ENCODE measurements at places on chromosomes 1 and 21. TPM values are rescaled to one million over a fixed set of nuclear protein-coding genes. Genes with fewer than 3 reads are reported as not detected.

The USH2A gene
- 0.16 TPM for total RNA-seq

DNA sequence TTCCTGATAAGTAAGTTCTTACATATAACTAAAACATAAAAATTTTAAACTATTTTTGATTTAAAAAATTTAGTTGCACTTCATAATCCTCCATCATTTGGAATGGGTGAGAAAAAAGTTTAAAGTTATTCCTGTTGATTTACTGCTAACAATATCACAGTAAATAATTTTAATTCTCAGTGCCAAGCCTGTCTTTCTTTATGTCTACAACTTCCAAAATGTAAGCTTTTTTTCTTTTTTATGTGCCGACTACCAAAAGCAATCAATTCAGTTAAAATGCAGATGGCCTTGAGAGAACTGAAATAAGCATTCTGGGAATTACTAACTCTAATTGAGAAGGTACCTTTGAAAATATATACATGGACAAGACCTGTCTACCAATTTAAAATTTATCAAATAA is 1224.3 kb upstream of the B3GALT2 start:
- H3K27me3 ChIP-seq = no peaks in the 10 kb centered on the region
- H3K27ac ChIP-seq = no peak overlapping the region
- H3K36me3 ChIP-seq = no peaks in the 10 kb centered on the region
- no peaks in the 10 kb centered on the region for H3K4me1 ChIP-seq
- DNase-seq = no peak

The OPTC gene
- total RNA-seq = not detected

DNA sequence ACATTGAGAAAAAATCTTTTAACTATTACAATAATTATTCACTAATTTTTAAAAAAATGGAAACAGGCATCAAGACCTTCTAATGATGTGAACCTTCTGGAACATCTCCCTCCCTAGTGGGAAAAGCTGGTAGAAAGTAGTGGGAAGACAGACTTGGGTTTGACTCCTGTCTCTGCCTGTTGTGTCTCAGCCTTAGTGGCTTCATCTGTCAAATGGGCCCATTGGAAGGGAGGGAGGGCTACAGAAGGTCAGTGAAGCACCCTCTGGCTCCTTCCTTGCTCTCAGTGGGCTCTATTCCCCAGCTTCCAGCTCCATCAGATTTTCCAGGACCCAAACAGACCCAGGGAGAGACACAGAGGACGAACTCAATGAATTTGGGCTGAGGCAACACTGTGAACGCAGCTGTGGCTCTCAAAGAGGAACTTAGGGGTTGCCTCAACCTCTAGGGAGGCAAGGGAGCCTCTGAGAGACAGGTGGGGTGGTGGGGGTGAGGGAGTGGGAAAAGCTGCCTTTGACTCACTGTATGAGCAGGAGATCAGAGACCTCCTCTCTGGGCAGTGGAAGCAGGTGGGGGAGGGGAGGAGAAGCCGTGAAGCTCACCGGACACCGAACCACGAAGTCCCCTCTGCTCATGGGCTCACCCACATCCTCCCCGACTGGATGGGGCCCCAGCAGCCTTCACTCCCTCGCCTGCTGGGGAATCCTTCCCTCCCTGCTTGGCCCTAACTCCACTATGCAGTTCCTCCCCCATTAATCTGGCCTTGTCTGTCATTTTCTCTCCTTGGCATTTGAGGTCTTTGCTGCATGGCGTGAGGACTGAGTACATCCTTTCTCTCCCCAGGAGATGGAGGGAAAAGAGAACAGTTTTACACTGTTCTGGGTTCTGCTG is 4.5 kb downstream of the CNR2 start:
- no peaks in the 10 kb centered on the region for H3K36me3 ChIP-seq
- H3K27me3 ChIP-seq = peaks cover 17% of the 10 kb centered on the region
- no peak overlapping the region for H3K27ac ChIP-seq
- H3K4me3 ChIP-seq = no peak overlapping the region
- no peak for DNase-seq

The RHCE gene
- 0.49 TPM for total RNA-seq

The PGLYRP4 gene
- total RNA-seq = not detected

DNA sequence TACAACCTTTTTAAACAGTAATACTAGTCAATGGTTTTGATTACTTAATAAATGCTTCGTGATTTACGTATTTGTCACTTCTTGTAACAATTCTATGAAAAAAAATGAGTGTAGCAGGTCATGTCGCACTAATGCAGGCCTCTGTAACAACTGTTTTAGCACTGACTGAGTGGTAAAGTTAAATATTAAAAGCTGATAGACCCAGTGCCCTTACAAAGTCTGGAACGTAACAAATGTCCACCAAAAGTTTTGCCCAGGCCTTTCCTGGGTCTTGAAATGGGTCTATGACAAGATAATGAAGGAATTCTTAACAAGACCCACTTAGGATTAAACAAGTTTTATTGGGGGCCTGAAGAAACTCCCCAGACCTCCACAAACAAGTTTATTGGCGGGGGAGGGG is 304.6 kb upstream of the DEPDC1 start:
- H3K4me3 ChIP-seq = no peak overlapping the region
- DNase-seq = no peak

GRCh38 chr1:206716870-206717673 is 32.4 kb downstream of the MAPKAPK2 start:
- DNase-seq = no peak
- no peaks in the 10 kb centered on the region for H3K36me3 ChIP-seq
- H3K27me3 ChIP-seq = no peaks in the 10 kb centered on the region

The FCMR gene
- not detected for total RNA-seq

GRCh38 chr1:160200786-160201185 is 4.4 kb upstream of the PEA15 start:
- H3K36me3 ChIP-seq = no peaks in the 10 kb centered on the region
- DNase-seq = no peak
- no peak overlapping the region for H3K27ac ChIP-seq
- H3K4me3 ChIP-seq = no peak overlapping the region
- no peaks in the 10 kb centered on the region for H3K27me3 ChIP-seq

- no peaks in the 10 kb centered on the region for H3K36me3 ChIP-seq
- DNase-seq = no peak
- no peaks in the 10 kb centered on the region for H3K4me1 ChIP-seq
- no peak overlapping the region for H3K4me3 ChIP-seq
- no peaks in the 10 kb centered on the region for H3K27me3 ChIP-seq
Observed at GRCh38 chr1:173388352-173388751, 88.8 kb upstream of the PRDX6 start.

The KCNA2 gene
- 0.11 TPM for total RNA-seq

The POU2F1 gene
- 57.3 TPM for total RNA-seq

The MACF1 gene
- total RNA-seq = 220 TPM

GRCh38 chr1:2428490-2428889 is 16.1 kb upstream of the PEX10 start:
- no peak for DNase-seq
- H3K4me3 ChIP-seq = no peak overlapping the region
- no peak overlapping the region for H3K27ac ChIP-seq

DNA sequence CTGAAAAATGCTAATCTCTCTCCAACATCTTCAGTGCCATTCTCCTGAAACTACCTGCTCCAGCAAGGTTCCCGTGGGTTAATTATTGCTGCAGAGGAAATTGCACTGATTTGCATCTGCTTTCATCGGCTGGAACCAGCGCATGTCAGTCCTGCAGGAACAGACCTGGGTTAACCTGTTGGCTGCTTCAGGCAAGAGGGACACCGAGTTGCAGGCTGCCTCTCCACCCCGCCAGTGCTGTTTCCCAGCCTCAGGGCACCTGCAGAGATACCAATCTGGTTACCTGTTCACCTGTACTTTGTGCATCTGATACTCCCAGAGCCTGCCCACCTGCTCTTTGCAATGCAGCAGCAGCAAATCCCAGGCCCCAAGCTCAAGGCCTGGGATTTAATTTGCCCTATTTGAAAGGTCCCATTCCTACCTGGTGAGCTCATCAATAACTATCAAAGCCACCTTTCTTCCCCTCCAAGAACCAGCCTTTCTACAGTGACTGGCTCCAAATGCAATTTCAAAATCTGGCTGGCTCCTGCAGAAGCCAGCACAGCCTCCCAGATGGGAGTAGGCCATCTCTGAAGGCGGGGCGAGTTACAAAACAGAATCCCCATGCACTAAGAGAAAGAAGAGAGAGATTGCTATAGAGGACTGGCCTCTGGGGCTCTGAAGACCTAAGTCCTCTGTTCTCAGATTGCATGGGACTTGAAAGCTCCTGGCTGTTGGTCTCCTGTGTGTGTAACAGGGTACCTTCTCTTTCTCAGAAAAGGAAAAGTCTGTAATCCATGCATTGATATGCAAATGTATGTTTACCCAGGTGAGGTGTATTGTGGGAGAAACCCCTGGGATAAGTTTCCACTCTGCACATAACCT is 67.8 kb downstream of the TOMM20 start:
- H3K4me3 ChIP-seq = no peak overlapping the region
- DNase-seq = peak; percentile 74

DNA sequence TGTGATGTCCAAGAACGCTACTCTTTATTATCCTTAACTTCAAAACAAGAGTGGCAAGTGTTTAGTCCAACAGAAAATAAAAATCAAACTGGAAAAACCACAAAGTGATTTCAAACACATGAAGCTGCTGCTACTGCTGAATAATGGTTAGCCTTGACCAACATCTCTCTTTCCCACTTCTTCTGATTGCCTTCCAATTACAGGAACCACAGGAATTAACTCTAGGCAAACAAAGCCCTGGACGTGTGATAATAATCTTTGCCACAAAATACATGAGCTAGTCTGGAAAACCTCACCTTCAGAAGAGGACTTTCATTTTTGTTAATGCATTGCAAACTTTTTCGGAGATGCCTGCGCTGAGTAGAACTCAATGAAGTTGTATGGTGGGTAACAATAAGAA is 48.6 kb upstream of the COL11A1 start:
- DNase-seq = no peak
- no peak overlapping the region for H3K27ac ChIP-seq
- no peaks in the 10 kb centered on the region for H3K27me3 ChIP-seq
- no peaks in the 10 kb centered on the region for H3K36me3 ChIP-seq
- no peaks in the 10 kb centered on the region for H3K4me1 ChIP-seq

All from endodermal cell (in vitro differentiated cells).